Diencephalon (tissue), 1 donor: ENCODE measurements at places on chromosomes 1 and 21. TPM values are rescaled to one million over a fixed set of nuclear protein-coding genes. Genes with fewer than 3 reads are reported as not detected.

SPATA45 gene
- 3.2 TPM for total RNA-seq

CSRP1 gene
- 32.1 TPM for total RNA-seq

KRTAP11-1 gene
- total RNA-seq: not detected

ELF3 gene
- not detected for total RNA-seq

COL6A2 gene
- 21.2 TPM for total RNA-seq

LMOD1 gene
- 0.46 TPM for total RNA-seq

KCNN3 gene
- total RNA-seq: 10.1 TPM

GBP6 gene
- 0.69 TPM for total RNA-seq

FCGR1A gene
- total RNA-seq: 14.1 TPM

CD34 gene
- total RNA-seq: 1.8 TPM

FCRL6 gene
- not detected for total RNA-seq

NIBAN1 gene
- 3.5 TPM for total RNA-seq

MFAP2 gene
- total RNA-seq: 7.4 TPM

S100A11 gene
- 5.1 TPM for total RNA-seq

CITED4 gene
- 3.0 TPM for total RNA-seq

TMEM52 gene
- 5.8 TPM for total RNA-seq

RORC gene
- 0.23 TPM for total RNA-seq

IL22RA1 gene
- total RNA-seq: not detected

UBL4B gene
- total RNA-seq: not detected

MROH9 gene
- not detected for total RNA-seq
